ENCODE measurements at places on chromosomes 6 and 20.

DNA sequence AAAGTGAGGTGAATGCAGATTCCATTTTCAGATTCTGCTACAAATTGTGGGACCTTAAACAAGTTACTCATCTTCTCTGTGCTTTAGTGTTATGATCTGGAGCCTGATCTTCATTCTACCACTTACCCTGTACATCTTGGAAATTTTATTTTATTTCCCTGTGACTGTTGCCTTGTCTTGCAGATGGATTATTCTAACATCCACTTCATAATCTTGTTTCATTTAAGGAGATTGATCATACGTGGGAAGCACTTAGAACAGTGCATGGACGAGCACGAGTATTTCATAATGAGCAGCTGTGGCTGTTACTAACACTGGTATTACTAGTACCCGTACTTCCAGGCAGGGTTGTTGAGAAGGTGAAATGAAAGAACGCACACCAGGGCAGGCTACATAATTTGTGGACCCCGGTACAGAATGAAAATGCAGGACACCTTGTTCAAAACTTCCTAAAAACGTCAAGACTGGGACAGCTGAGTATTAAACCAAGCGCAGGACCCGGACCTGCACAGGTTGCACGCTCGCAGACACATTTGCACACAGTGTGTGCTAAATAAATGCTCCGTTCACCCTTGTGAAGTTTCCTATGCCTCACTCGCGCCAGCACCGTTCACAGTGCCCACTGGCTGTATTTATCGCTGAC, 535 bp upstream of the CCDC170 start:
- DNase-seq = no peak

- no peak for DNase-seq
Measured at GRCh38 chr6:85421972-85422371, 27.9 kb upstream of the NT5E start.

GRCh38 chr20:37526839-37527637, 638 bp downstream of the BLCAP start:
- DNase-seq = no peak

- no peak for DNase-seq
Measured at GRCh38 chr20:35572838-35573237, 31.0 kb downstream of the ERGIC3 start.

- peak; percentile 57 for DNase-seq
Measured at GRCh38 chr6:143060806-143061596, at the start of gene AIG1. Gene AIG1, plus strand, starts transcription at chr6:143060889. Its CDS starts 37 bp downstream, at chr6:143060926.

GRCh38 chr20:50996901-50997865, 25.7 kb downstream of the KCNG1 start:
- DNase-seq = no peak

GRCh38 chr20:7776148-7776547, 164.1 kb downstream of the HAO1 start:
- DNase-seq = no peak

- no peak for DNase-seq
Measured at GRCh38 chr20:63356511-63356910, 4.6 kb downstream of the CHRNA4 start.

- DNase-seq = no peak
Measured at GRCh38 chr6:54020334-54020733, 90.9 kb upstream of the MLIP start.

DNA sequence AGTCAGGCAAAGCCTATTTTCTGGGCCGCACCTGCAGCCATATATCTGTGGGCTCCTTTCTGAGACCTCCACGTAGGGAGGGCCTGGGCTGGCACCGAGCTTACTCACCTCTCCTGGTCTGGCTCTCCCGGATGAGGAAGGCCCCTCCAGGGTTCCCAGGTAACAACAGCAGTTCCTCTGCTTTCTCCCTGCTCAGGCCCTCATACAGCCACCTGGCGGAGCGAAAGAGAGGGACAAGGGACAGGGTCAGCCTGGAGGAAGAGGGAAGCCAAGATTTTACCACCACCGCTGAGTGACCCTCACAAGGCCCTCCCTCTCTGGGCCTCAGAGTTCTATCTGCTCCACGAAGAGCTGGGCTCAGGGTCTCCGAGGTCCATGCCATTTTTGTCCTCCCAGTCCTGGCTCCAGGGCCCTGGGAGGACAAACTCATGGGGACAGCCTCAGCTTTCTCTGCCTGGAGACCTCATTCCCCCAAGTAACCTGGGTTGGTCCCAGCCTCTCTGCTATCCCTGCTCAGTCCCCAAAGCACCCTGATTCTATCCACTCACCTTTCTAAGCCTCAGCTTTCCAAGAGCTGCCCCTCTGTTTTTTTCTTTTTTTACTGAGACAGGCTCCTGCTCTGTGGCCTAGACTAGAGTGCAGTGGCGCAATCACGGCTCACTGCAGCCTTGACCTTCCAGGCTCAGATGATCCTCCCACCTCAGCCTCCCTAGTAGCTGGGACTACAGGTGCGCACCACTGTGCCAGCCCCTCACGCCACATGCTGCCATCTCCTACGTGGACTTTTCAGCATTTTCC, 13.3 kb downstream of the SLA2 start:
- no peak for DNase-seq

GRCh38 chr20:5658912-5659345, 91.3 kb upstream of the SHLD1 start:
- peak; percentile 46 for DNase-seq

- no peak for DNase-seq
Measured at GRCh38 chr6:41072836-41073202, at the start of gene NFYA. Gene NFYA, plus strand, starts transcription at chr6:41072974. Its CDS starts 6,116 bp downstream, at chr6:41079090.

DNA sequence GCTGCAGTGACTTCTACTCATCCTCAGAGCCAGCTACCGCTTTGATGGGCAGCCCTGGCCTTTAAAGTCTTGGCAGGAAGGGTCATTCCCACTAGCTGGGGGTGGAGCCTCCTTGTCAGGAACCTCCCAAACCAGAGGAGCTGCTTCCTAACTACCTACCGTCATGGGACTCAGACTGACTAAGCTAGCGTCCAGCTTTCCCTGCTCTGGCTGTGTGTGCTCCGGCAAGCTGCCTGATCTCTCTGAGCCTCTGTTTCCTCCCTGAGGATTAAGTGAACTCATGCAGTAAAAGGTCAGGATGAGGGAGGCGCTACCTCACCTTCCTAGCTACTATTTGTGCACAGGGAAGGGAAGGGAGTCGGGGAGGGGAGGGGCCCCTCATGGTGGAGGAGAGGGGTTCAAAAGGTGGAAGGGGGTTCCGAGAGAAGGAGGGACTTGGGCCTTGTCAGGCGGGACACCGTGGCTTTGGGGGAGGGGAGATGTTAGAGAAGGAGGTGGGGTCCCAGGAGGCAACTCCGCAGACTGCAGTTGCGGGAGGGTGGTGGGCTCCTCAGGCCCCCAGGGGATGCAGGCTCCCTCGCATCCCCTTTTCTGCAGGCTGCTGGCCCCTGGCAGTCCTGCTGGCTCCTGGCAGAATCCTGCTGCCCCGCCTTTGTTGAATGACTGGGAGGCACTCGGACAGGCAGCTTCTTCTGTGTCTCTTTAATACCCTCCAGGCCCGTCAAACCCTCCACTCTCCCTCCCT, 9.8 kb downstream of the DUSP15 start:
- DNase-seq = no peak

DNA sequence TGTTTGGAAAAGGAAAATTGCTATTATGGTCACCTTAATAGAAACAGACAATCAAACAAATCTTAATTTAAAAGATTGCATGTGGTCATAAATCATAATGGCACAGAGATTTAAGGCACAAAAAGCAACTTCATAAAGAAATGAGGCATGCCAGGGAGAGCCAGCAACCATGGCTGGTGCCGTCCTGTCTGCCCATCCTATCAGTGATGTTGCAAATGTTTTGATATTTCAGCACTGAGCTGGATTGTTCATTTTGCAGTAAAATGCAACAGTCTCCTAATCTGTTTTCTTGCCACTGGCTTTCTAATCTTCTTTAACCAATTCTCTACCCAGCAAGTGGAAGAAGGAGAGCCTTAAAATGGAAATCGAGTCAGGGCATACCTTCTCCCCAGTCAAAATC, 249.8 kb downstream of the SAMD5 start:
- no peak for DNase-seq

- DNase-seq = no peak
Measured at GRCh38 chr6:155543166-155543847, 87.7 kb upstream of the NOX3 start.

DNA sequence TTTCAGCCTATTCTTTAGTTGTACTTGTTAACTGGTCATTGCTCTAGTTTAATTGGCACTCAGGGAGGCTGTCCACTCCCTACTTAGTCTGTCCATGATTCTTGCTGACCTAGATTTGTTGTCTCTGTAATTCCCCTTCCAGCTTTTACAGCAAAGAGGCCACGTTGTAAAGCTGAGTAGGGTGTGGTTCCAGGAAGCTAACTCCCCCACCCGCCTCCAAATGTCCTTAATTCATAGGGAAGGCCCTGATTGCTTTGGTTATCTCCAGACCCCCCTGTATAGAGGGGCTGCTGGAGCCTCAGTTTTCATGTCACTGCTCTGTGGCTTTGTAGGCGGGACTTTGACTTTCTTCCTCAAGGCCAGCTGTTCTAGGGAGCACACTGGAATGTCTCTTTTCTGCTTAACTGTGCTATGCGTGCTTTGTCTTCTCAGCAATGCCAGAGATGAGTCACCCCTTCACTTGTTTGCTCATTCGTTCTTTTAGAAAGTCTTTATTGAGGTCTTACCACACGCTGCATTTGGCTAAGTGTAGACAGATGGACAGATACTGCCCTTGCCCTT, 175.1 kb upstream of the JAG1 start:
- no peak for DNase-seq

GRCh38 chr6:69019832-69020231, 384.8 kb downstream of the ADGRB3 start:
- no peak for DNase-seq

DNA sequence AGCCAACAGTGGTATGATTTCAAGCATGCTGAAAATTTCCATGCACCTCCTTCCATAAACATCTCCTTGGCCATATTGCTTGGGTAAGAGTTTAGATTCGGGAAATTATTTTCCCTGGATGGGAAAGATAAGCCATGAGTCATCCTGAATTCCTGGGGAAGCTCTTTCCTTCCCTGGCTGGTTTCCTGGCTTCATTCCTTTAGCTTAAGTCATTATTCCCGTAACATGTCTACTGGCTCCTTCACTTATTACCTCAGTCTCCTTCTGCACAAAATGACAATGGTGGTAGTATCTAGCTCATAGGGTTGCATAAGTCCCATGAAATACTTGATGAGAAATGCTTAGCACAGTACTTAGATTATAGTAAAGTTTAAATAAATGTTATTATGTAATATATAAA, 27.6 kb downstream of the TINAG start:
- DNase-seq = no peak

- DNase-seq = no peak
Measured at GRCh38 chr20:3413393-3413889, 6.0 kb upstream of the DNAAF9 start.

DNA sequence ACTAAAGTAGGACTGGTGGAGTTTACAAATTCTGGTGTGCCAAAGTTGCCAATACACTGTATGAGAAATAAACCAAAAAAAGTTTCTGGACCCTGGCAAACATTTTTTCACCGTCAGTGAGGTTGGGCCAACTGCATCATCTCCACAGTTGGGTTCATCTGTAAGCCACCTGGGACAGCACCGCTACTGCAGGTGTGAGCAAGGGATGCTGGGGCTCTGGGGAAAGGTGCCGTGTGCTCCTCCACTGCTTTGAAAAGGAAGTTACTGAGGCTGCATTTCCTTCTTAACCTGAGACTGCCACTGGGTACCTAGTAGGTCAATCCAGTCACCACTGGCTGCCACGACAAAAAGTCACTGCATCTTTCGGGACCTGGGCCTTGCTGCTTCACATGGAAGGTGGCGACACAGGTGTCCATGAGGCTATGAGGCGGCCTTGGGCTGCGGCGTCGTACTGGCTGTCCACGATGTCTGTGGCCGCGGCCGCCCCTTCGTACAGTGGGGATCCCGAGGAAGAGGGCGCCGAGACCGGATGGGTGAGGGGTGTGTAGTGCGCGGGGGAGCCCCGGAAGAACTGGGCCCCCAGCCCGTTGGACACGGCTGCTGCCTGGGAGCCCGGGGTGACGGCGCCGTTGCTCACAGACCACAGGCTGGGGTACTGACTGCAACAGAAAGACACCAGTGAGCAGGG, 9.6 kb downstream of the TBXT start:
- no peak for DNase-seq

DNA sequence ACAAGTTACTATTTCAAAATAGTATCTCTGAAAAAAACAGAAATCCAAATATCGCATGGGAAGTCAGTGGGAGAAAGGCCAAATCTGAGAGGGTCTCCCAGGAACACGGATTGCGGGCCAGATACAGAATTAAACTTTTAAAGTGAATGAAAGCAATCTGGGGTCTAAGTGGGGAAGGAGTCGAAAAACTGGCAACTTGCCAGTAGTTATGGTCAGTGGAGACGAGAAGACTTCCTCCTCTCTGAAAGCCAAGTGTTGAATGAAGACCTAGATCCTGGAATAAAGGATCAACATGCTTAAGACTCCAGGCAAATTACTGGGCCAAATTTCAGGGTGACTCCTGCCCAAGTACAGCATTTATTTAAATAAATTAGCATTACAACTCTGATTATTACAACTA, 123.6 kb downstream of the BFSP1 start:
- DNase-seq = no peak

GRCh38 chr20:38433304-38433972, 1.7 kb downstream of the SNHG17 start:
- no peak for DNase-seq

GRCh38 chr6:142651384-142651783, 293.6 kb downstream of the HIVEP2 start:
- no peak for DNase-seq
